CD8-positive, alpha-beta T cell (primary cell): ENCODE measurements at places on chromosomes 11 and 22.
A peak's percentile ranks its signal among the peaks of the same experiment; 100 is the strongest.

DNA sequence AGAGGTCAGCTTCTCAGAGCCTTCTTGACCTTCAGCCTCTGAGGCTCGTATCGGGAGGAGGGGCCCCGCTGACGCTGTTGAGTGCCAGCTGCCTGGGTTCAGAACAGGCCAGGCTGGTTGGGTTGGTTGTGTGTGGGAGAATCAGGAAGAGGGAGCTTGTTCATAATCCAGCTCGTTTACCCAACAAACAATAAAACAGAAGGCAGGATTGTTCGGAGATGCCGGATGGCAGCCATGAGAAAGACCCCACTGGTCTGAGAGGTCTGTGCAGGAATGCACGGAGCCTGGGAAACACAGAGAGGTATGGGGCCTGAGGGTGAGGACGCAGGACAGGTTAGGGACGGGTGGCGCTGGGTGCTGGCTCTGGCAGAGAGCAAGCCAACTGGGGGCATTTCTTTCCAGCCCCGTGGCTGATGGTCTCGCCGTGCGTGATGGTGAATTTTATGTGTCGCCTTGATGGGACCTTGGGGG, 31.6 kb upstream of the SHANK2 start:
- DNase-seq, result peak; percentile 29

DNA sequence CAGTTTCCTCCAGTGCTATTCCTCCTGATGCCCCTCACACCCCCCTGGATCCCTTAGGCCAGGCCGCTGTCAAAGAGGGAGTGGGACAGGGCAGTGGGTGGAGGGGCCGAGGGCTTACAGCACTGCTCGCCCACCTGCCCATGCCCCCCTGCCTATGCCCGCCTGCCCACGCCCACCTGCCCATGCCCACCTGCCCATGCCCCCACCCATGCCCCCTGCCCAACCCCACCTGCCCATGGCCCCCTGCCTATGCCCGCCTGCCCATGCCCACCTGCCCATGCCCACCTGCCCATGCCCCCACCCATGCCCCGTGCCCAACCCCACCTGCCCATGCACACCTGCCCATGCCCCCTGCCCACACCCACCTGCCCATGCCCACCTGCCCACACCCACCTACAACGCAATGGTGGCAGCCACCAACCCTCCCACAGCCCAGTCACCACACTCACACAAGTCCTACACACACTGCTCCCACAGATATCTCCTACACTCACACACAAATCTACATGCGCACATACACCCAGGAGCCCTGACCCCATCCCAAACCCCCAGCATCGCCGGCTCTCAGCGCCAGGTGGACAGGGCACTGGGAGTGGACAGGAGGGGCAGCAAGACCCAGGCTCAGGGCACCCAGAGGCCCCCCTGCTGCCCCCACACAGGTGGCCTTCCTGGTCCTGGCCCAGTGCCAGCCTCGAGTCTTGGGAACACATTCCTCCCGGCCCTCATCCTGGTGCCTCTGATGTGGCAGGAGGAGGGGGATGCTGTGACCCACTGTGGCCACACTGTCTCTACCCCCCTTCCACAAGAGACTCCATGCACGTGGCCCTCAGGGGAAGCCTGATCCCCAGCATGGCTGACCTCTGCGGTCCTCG, 61.8 kb downstream of the CYTH4 start:
- no peak for DNase-seq

DNA sequence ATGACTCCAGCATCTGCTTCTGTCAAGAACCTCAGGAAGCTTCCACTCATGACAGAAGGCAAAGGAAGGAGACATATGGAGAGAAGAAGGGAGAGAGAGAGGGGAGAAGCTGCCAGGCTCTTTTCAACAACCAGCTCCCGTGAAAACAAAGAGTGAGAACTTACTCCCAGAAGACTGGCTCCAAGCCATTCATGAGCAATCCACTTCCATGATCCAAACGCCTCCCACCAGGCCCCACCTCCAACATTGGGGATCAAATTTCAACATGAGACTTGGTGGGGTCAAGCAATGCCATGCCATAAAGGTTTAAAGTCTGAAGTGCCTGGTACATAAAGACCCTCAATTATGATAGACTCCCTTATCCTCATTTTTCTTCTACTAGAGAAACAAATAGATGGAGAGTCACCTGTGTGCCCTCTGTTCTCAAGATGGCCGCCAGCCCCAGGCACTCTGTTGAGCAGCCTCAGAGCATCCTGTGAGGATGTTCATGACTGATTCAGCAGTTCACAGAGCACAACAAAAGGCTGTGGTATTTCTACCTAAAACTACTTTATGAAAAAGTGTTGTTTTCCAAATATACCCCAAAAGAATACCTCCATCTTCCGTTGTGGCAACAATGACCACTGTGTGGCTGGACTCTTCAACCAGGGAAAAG, 69.0 kb upstream of the CRTAM start:
- DNase-seq, result no peak

DNA sequence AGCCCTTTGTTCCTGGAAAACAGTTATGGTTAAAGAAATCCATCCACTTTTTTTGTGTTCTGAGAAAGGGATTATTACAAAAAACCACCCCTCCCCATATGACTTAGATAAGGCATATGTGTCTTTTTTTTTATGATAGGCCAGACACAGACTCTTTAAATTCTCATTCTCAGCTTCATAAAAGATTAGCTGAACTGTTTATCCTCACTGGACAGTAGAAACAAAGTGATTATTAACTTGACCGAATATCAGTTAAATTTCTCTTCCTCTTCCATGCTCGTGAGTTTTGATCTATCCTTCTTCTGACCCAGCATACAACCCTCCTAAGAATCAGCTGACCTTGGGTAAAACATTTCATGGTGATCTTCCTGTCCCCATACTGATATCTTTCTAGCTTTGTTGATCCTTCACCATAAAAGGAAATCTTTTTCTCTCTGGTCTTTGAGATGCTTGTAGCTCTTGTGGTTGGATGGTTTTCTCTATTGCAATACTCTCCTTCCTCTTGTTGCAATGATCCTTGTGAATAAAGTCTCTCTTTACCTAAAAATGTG, 26.2 kb downstream of the OR2AG2 start:
- DNase-seq, result peak; percentile 35
